ENCODE measurements at places on chromosomes 3 and 15.

GRCh38 chr3:40240921-40241320, 68.6 kb upstream of the EIF1B start:
- DNase-seq: no peak

GRCh38 chr15:66066481-66066880, 187.1 kb downstream of the MEGF11 start:
- DNase-seq: no peak

GRCh38 chr3:152330559-152330958, 61.8 kb downstream of the MBNL1 start:
- no peak for DNase-seq

DNA sequence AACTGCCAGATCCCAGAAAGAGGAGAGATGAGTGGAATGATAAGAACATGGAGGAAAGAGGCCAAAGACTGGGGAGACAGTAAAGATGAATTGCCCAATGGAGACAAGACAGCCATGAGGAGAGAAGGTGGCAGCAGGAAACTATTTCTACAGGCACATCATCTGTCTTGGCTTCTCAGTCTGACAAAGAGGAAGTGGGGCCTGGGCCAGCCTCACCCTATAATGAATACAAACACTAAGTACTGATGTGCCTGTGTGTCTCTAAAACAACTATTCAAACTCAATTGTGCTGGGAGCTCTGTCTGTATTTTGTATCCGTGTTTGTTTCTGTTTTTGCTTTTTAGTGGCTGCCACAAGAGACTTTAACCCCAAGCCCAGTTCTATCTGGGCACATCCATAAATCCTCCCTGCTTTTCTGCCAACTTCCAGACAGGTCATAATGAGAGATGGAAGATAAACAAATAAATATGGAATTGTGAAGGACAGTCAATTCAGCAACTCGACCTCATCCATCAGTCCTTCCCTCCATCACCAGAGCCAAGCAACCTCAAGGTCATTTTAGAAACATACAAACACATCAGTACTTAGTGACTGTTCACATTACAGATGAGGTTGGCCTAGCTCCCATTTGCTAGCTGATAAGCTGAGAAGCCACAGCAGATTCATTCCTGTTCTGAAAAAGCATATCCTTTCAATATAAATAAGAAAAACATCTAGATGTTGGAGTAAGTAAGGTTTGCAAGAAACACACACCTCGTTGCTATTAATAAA, 116.7 kb downstream of the CADPS start:
- DNase-seq: no peak

- DNase-seq: no peak
Observed at GRCh38 chr3:126039870-126040269, 44.1 kb downstream of the SLC41A3 start.

DNA sequence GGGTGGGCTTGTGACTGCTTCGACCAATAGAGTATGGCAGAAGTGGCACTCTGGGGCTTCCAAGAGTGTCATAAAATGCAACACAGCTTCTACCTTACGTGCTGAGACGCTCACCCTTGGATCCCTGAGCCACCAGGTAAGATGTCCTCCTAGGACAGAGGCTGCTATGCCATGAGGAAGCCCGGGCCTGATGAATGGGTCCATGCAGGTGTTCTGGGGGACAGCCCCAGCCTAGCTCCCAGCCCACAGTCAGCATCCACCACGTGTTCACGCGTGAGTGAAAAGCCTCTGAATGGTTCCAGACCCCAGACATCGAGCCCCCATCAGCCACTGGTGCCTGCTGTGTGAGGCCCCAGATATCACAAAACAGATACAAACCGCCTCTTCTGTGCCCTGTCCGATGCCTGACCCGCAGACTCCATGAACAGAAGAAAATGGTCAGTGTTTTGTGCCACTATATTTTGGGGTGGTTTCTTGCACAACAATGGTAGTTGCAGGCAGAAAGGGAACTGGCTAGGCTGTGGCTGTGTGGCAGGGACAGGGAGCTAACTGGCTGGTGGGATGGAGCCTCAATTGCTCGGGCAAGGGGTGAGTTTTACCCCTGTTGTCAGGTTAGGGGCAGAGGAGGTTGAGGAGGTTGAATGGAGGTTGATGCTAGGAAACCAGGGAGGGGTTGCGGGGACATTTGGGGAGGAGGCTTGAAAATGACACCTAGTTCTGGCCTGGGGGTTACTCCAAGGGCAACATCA, 92.2 kb downstream of the LINGO1 start:
- DNase-seq: peak; percentile 14

GRCh38 chr3:144369129-144369879, 397.7 kb downstream of the DIPK2A start:
- no peak for DNase-seq

GRCh38 chr15:98858610-98859023, 149.0 kb downstream of the PGPEP1L start:
- DNase-seq: no peak

DNA sequence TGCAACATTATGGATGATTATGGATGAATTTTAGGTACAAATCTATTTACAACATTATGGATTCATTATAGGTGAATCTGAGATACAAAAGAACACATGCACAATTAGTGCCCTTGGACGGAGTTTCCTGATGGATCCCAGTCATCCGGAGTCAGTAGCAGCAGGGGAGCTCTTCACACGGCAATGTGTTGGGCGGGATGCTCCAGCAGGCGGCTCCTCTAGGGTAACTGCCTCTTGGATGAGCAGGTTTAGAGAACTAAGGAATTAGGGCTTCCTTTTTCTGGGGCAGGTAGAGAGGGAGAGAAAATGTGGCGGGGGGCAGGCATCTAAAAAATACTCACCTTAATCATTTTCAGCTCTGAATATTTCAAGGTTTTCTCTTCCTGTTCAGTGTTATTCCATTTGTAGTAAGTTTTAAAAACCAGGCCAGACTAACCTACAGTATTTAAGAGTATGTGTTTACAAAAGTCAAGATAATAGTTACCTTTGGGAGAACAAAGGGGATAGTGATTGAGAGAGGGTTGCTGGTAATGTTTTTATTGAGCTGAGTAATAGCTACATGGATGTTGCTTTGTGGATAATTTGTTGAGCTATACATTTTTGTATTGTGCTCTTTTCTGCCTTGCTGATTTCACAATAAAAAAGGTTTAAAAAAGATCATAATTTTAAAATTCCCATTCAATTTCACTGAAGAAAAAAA, 27.4 kb upstream of the GOLM2 start:
- no peak for DNase-seq

- no peak for DNase-seq
Observed at GRCh38 chr3:127747751-127748521, 74.4 kb downstream of the MGLL start.

DNA sequence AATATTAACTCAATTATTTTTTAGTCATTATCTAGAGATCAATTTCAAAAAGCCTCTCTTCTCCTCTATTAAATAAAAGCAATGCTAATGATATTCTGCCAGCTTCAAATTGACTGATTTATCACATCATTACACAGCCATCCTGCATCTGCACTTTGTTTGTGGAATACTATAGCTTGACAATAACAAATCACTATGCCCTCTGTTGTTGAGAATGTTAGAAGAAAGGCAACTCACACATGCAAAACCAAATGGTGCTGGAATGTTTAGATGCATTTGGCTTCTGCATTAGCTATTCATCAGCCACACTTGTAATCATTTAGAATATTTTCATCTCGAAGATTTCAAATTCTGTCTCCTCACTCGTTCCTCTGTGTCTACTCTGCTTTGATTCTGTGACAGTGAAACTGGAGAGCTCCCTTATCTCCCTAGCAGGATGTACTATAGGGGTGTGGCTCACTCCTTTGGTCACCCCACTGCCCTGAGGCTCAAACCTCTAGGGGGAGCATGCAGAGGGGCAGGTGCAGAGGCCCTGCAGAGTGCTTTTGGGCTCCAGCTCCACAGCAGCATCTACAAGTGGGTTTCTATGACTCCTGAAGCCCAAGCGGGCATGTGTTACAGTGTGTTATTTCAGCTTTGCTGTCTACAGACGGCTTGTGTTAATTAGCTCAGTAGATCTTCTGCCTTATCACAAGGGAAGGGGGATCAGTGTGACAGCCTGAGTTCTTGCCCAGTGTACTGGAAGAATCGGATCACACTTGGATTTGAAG, 454.1 kb upstream of the BCHE start:
- no peak for DNase-seq

GRCh38 chr3:128993461-128994172, at the start of gene CFAP92:
Gene CFAP92 (minus strand): TSS chr3:128994076. CDS start chr3:128993304, 772 bp downstream.
- DNase-seq: peak; percentile 91

- no peak for DNase-seq
Observed at GRCh38 chr15:48422401-48422800, 91.2 kb downstream of the DUT start.

All from right hindlimb (tissue), 1 donor.